ENCODE measurements at places on chromosomes 2 and 18.

- DNase-seq, result no peak
Measured at GRCh38 chr2:13581471-13581870, 864.7 kb downstream of the TRIB2 start.

GRCh38 chr2:207926133-207926988 is 99.0 kb downstream of the PLEKHM3 start:
- DNase-seq, result no peak

DNA sequence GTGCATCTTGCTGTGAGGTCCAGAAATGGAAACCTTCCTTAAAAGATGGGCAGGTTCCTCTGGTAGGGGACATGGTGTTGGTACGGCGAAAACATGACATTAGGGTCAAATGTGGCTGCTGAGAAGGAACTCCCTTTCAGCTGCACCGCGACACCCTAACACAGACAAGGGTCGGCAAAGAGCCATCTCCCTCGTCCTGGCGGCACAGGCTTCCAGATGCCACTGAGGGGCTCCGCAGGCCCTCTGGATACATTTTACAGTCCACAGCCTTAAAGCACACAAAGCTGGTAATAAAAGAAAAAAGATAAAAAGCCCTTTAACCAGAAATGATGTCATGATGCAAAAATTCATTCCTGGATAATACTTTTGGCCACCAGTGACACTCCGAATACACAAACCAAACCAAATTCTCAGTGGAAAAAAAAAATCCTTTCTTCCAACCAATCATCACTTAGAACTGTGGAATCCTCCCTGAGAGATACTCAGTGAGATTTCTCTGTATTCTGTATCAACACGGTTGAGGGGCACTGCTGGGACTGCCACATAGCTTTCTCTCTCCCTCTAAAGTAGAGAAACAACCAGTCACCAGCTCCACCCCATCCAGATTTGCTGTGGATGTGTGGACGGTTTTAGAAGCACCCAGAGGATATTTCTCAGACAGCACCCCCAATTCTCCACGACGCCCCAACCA is 174.8 kb downstream of the HDAC4 start:
- DNase-seq, result no peak

GRCh38 chr18:11818486-11819203 is 32.6 kb upstream of the CHMP1B start:
- no peak for DNase-seq

GRCh38 chr2:128369602-128370467 is 51.2 kb upstream of the HS6ST1 start:
- no peak for DNase-seq

DNA sequence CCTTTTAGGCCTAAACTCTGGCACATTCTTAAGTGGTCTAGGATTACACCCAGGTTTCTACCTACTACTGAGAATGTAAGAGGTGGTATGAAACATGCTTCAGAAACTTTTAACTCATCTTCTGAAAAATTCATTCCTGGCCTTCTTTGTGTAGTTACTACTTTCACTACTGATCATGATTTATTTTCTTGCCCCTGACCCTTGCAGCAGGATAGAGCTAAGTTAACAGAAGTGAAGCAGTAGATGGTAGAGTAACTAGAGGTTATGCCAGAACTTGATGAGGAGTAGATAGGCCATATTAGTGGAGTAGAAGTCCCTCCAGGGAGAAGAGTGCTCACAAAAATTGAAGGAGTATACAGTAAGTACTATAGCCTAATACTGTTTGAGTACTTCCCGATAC is 75.5 kb upstream of the MSTN start:
- no peak for DNase-seq

DNA sequence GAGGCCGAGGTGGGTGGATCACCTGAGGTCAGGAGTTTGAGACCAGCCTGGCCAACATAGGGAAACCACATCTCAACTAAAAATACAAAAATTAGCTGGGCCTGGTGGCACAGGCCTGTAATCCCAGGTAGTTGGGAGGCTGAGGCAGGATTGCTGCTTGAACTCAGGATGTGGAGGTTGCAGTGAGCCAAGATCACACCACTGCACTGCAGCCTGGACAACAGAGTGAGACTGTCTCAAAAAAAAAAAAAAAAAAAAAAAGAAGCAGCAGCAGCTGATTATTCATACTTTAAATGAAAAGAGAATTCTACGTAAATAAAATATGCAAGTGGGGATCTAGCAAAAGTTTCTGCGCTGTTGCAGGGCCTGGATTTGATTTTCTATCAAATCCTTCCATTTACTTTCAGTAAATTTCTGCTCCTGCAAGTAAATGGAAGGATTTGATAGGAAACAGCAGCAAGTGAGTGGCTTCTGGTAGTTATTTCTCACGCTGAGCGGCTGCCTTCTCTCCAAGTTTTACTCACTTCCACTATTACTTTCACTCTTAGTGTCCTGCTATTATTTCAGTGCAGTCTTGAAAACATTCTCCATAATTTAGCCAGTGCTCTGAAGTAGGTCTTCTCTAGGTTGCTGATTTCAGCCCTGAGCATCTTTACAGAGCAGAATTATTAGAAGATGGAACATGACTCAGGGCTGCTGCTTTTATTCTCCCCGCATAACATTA is 68.4 kb downstream of the SLC16A14 start:
- DNase-seq, result no peak

DNA sequence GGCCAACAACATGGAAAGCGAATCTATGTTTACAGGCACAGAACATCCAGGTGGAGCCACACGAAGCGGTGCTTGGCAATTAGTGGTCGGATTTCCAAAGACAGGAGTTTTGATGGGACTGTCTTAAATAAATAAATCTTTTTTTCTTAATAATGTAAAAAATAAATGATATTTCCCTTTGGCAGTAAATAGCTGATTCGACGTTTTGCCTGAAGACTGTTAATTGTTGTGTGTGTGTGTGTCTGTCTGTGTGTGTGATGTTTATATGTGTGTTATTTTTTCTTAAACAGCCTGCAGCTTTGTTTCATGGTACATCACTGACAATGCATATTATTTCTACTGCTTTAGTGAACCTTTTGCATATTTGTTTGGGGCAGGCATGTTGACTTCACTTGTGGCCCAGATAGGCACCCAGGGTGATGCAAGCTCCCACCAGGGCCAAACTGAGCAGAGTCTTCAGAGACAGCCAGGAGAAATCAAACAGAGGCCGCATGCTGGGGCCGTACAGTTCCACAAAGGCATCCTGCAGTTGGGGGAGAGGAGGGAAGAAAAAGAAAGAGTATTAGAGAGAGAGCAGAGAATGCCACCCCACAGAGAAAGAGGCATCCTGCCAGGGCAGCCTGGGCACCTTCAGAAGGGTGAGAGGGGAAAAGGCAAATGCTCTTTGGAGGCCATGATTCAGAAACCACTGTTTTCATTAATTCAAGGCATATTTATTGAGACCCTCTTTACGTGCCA is 191.2 kb downstream of the BCL2 start:
- no peak for DNase-seq

DNA sequence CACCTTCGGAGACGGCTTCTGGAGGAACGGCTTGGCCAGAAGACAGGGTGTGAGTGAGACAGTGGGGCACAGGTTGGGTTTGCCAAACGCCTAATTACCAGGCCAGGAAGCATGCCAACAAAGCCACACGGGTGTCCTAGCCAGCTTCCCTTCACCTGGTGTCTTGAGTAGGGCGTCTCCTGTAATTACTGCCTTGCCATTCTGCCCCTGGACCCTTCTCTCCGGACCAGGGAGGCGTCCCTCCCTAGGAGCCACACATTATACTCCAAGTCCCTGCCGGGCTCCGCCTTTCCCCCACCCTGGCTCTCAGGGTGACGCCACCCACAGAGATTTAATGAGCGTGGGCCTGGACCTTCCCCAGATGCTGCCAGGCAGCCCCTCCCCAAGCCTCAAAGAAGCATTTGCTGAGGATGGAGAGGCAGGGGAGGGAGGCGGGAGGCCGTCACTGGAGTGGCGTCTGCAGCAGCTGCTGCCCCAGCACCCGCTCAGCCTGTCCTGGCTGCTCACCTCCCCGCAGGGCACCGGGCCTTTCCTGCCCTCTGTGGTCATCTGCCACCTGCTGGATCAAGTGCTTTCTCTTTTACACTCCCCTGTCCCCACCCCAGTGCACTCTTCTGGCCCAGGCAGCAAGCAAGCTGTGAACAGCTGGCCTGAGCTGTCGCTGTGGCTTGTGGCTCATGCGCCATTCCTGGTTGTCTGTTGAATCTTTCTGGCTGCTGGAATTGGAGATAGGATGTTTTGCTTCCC is 20.7 kb downstream of the FOSL2 start:
- no peak for DNase-seq

DNA sequence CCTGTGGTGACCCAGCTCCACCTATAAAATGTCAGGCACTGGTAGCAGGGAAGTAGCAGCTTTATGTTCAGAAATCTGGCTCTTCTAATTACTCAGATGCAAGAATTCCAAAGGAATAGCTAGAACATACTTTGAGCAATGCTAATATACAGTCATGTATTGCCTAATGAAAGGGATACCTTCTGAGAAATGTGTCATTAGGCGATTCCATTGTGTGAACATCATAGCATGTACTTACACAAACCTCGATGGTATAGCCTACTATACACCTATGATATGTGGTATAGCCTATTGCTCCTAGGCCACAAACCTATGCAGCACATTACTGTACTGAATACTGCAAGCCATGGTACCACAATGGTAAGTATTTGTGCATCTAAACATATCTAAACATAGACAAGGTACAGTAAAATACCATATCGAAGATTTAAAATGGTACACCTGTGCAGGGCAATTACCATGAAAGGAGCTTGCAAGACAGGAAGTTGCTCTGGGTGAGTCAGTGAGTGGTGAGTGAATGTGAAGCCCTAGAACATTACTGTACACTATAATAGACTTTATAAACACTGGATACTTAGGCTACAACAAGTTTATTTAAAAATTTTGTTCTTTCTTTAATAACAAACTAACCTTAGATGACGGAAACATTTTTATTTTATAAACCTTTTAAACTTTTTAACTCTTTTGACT is 50.3 kb upstream of the ETAA1 start:
- no peak for DNase-seq

DNA sequence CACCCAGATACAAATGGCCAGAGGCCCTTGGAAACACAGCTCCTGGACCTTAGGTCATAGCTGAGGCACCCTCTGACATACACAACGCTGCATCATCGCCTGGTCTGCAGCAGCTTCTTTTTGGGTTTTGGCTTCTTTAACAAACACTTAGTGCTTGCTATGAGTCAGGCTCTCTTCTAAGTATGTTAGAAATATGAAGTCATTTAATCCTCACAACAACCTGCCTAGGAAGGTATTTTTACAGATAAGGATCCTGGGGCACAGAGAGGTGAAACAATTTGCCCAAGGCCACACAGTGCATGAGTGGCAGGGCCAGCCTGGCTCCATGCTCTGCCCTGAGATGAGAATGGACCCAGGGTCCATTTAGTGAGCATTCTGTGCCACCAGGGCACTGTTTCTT is 96.6 kb downstream of the TMEM17 start:
- no peak for DNase-seq

- no peak for DNase-seq
Measured at GRCh38 chr2:168428431-168428830, 27.6 kb upstream of the CERS6 start.

DNA sequence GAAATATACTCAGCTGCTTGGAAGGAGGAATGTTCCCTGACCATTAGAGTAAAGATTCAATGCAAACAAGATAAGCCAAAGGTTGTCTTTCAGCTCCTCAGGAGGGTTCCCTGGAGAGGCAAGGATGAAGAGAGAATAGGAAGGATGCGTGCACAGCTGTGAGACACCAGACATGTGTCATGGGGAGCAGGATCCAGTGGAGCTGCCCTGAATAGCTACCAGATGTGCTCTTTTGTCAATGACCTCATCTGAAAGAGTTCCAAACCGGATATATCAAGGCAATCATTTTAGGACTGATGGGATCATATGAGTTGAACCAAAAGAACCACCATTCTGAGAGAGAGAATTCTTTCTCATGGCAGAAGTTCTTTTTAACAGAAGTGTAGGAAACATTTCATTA is 490.6 kb downstream of the IRS1 start:
- no peak for DNase-seq

DNA sequence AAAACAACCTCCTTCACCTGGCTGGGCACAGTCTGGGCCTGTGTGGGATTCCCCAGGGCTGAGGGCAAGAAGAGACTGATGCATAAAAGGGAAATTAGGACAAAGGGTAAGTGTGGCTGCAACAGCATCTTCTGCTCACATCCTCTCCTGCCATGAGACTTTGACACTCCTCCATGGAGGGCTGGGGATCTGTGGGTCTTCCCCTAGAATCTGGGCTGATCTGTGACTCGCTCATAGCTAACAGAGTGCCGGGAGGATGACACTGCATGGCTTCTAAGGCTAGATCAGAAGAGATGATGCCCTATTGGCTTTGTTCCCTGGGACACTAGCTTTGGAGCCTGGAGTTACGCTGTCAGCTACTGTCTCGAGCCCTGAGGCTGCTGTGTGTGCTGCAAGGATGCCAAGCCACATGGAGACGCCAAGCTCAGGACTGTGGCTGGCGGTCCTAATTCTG is 24.3 kb downstream of the MOCOS start:
- DNase-seq, result no peak

- DNase-seq, result no peak
Measured at GRCh38 chr2:64730551-64731262, 77.0 kb upstream of the SERTAD2 start.

GRCh38 chr2:73337828-73338227 is 44.5 kb upstream of the EGR4 start:
- no peak for DNase-seq

DNA sequence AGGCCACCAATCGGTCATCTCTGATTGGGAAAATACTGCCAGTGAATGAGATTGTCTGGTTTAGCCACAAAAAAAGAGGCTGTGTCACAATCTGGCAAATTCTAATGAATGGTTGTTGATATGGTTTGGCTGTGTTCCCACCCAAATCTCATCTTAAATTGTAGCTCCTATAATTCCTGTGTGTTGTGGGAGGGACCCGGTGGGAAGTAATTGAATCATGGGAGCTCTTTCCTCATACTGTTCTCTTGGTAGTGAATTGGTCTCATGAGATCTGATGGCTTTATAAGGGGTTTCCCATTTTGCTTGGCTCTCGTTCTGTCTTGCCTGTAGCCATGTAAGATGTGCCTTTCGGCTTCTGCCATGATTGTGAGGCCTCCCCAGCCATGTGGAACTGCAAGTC is 838.3 kb downstream of the SLC4A3 start:
- no peak for DNase-seq

- no peak for DNase-seq
Measured at GRCh38 chr2:43393918-43394317, 167.5 kb upstream of the ZFP36L2 start.

DNA sequence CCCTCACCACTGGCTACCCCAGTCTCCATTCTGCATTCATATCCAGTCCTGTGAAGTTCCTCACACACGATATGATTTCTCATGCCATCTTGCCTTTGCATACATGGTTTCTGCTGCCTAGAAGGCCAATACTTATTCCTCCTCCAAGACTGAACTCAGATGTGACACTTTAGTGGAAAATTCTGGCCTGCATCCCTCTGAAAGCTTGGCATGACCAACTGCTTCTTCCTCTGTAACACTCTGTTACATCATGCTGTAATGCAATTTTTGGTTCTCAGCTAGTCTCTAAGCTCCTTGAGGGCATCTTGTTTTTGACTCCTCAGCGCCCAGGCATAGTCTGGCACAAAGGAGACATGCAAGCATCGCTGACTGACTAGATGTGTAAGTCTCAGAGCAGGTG is 12.6 kb downstream of the FAM161A start:
- no peak for DNase-seq

Data from stimulated activated CD4-positive, alpha-beta T cell treated with anti-CD3 and anti-CD28 coated beads, Interleukin-1b, Interleukin-23, amount 100 ng/mL, for 1 hour (primary cell).